HS-5 (cell line): ENCODE measurements at places on chromosomes 13 and 19.

- peak; percentile 31 for DNase-seq
Observed at GRCh38 chr13:38202740-38203139, 146.9 kb upstream of the UFM1 start.

DNA sequence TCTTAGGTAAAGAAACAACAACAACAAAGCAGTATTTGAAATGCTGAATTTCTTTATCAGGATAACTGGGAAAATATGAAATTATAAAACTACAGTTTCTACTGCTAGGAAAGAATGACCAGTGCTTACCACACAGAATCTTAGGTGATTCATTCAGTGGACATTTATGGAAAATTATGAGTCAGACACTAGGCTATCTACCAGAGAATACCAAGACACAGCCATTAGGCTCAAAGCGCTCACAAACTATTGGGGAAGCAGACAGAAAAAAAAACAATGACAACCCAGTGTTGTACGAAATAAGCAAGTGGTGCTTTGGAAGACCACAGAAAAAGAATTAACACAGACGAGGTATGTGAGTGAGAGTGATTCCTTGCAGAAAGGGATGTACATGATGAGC is 1019.5 kb downstream of the PCDH9 start:
- peak; percentile 36 for DNase-seq

DNA sequence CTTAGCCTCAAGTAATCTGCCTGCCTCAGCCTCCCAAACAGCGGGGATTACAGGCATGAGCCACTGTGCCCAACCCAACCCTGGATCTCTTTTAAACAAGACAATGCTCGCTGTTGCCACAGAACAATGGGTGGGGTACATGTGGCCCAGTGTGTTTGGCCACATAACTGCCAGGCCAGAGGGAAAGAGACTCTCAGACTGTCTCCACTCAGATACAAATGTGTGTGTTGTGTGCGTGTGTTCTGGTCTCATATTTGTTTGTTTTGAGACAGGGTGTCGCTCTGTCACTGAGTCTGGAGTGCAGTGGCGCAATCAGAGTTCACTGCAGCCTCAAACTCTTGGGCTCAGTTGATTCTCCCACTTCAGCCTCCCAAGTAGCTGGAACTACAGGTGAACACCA is 25.8 kb downstream of the LDLR start:
- no peak for DNase-seq

DNA sequence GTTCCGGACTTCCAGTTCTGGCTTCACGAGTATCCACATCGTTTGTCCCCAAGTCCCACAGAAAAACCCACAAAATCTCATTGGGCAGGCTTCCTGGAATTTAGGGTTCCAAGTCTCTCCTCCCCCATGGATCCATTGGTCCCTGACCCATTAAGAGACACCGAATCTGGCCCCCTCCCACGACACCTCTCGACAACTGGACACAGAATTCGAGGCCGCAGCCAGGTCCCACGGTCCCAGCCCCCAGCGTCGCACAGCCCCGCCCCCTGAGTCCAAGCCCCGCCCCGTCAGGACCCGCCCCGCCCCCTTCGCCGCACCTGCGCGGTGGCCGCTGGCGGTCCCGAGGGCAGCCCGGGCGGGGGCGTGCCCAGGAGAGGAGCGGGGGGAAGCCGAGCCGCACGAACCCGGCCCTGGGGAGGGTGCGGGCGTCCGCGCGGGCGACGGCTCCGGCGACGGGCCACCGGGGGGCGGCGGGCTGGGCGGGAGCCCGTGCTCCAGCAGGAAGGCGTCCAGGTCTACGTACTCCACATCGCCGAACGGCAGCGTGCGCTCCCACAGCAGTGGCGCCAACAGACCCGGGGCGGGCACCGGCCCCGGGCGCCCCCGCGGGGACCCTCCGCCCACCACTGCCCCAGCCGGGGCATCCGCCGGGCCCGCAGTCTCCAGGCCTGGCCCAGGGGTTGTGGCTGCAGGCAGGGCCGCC is 1.8 kb downstream of the DBP start:
- no peak for DNase-seq

GRCh38 chr13:90701264-90701663 is 646.2 kb upstream of the MIR17HG start:
- no peak for DNase-seq

DNA sequence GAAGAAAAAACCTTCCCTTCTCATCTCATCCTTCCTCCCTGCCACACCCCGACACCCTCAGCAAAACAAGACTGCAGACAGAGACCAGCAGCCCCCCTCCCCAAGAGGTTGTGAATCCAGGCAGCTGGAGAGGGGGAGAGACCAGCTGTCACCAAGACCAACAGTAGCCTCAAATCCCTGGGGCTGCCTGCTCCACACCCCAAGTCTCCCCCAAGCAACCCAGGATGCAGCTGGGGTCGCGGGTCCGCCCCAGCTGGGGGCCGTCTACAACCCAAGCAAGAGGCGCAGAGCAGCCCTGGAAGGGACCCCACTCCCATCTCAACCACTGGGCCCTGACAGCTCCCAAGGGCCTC is 7.1 kb downstream of the KLF16 start:
- DNase-seq = no peak

GRCh38 chr13:62250501-62251201 is 835.0 kb upstream of the PCDH20 start:
- DNase-seq = peak; percentile 26

DNA sequence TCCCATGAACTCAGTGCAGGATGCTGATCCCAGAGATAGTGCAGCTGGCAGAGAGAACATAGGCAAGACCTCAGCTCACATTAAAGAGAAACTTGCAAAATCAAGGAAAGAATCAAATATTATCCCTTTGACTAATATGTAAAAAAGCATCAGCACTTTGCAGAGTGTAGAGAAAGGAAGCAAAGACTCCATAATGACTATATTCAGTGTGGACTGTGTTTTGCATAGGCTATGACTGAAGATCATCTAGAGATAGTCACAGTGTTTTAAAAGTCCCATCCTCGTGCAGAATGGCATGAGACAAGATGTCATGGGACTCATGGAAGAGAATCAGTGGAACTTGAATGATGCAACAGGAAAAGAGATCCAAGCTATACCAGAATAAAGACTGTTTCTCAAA is 84.0 kb downstream of the RAP2A start:
- no peak for DNase-seq

DNA sequence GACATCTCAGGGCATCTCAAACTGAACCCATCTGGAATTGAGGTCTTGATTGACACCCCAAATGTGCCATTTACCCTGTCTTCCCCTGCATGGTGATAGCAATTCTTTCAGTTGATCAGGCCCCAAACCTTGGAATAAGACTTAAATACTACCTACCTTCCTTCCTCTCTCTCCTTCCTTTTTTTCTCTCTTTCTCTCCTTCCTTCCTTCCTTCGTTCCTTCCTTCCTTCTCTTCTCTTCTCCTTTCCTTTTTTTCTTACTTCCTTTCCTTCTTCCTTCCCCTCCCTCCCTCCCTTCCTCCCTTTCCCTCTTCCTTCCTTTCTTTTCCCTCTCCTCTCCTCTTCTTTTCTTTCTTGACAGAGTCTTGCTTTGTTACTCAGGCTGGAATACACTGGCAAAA is 7.4 kb upstream of the GIPC1 start:
- DNase-seq = no peak

- DNase-seq = no peak
Observed at GRCh38 chr19:7904074-7905020, 670 bp downstream of the MAP2K7 start.

- no peak for DNase-seq
Observed at GRCh38 chr13:109897988-109898624, 111.7 kb upstream of the IRS2 start.

DNA sequence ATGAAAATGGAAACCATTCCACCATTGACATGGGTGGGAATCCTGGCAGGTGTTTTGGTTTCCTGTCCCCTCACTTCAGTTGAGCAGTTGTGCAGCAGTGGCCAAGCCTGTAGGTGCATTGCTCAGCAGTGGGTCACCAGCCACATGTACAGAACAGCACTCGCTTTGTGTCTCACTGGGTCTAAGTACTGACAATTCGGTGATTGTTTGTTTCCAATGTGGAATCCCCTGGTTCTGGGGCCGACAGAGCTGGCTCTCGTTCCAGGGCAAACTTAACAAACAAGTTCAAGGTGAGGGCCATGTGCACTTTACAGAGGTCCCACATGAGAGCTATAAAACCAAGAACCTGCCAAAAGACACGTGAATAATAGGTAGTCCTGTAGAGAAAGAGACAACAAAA is 54.1 kb upstream of the SPATA13 start:
- no peak for DNase-seq

DNA sequence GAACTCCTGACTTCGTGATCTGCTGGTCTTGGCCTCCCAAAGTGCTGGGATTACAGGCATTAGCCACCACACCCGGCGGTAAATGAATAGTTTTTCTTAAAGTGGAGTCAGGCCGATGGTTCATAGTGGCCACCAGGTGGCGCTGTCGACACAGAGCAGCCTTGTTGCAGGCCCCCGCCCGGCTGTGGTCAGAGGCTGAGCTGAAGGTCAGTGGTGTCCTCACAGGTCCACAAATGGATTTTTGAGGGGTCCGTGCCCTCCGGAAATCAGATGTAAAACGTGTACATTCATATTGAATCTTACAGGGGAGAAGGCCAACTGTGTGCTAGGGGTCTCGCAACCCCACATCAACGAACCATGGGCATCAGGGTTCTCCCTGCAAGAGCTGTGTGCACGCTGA is 13.4 kb upstream of the WDR18 start:
- DNase-seq = no peak

- no peak for DNase-seq
Observed at GRCh38 chr13:79365981-79366380, 40.1 kb downstream of the RBM26 start.

- DNase-seq = no peak
Observed at GRCh38 chr19:41619018-41619556, 7.8 kb downstream of the CEACAM4 start.

- no peak for DNase-seq
Observed at GRCh38 chr13:91523116-91523515, 124.7 kb downstream of the GPC5 start.

DNA sequence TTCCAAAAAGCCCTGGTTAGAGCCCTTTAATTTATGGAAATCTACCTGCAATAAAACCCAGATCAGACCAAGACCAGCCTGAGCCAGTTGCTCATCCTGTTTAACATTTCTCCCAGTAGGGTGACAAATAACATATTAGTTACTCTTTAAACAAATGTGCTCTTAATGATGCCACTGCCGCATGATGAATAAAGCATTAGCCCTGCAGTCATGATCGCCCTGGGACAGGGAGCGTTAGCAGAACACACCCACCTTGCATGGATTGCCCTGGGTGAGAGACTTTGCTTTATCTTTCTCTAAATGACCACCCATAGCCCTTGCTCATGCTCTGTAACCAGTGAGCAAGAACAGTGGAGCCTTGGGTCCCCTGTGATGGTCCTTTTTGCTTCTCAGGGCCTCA is 362.4 kb downstream of the ENOX1 start:
- DNase-seq = no peak

GRCh38 chr19:38946229-38947010 is 15.7 kb downstream of the MRPS12 start:
- no peak for DNase-seq

DNA sequence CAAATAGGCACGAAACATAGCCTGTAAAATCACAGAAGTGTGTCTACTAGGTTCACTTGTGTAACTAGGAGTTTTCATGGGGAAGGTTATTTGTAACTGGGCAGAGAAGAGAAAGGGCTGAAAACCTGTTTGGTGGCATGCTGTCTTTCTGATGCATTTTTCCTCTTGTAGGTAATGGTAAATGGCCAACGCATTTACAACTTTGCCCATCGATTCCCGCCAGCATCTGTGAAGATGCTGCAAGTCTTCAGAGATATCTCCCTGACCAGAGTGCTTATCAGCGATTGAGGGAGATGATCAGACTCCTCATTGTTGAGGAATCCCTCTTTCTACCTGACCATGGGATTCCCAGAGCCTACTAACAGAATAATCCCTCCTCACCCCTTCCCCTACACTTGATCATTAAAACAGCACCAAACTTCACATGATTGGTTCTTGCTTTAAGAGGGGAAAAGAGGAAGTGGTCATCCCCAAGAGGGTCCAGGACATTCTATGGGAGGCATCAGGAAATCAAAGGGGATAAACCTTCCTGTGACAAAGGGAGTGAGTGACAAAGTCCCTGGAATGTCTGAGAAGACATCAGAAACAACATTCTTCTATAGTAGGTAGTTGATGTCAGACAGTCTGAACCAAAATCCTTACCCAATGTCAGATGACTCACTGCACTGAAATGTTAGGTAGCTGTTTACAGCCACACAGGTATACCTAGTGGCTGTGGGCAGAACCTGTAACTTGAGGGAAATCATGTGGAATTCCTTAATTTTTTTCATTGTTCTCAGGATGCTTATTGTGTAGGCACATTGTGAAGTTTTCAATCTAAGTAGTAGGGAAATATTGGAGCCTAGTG is 5.0 kb downstream of the LGALS14 start:
- no peak for DNase-seq

DNA sequence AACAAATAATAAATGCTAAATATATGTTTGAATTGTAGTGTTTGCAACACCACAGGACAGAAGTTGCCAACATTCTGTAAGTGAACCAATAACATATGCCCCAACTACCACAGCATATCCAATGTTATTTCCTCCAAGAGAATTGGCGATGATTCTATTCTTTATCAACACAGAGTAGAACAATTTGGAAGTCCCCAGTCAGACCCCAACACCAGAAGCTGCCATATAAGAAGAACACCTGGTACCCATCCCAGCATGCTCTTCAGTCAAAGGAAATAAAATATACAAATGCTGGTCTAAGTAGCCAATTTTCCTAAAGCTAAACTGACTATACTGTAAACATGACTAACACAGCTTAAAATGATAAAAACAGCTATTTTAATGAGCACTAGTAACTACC is 145.7 kb downstream of the KLF12 start:
- no peak for DNase-seq

DNA sequence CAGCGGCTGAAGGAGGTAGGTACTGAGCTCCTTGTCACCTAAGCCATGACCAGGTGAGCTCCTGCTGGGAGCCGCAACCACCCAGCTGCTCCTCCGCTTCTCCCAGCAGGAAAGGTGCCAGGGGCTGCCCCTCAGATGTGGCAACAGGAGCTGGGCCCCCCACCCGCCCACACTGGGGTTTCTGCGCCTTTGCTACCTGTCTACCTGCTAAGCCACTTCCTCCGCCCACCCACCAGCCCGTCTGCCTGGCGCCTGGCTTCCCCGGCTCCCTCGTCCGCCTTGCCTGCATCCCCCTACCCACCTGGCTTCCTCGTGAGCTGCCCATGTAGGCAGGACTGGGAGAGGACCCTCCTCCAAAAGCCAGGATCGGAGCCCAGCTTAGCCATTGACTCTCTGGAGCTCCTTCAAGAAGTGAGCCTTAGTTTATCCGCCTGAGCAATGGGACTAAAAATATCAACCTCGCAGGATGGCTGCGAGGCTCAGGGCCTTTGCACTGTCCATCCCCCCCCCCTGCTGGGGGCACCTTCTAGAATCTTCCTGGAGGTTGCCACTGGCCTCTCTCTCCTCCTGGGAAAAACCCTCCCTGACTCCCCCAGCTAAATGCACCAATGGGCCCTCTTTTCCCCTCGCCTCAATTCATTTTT is 55.8 kb upstream of the KLF2 start:
- DNase-seq = no peak

GRCh38 chr13:43077906-43078305 is 54.5 kb downstream of the DNAJC15 start:
- no peak for DNase-seq
